ENCODE measurements at places on chromosomes 1 and 21. TPM values are rescaled to one million over a fixed set of nuclear protein-coding genes. Genes with fewer than 3 reads are reported as not detected.

DNA sequence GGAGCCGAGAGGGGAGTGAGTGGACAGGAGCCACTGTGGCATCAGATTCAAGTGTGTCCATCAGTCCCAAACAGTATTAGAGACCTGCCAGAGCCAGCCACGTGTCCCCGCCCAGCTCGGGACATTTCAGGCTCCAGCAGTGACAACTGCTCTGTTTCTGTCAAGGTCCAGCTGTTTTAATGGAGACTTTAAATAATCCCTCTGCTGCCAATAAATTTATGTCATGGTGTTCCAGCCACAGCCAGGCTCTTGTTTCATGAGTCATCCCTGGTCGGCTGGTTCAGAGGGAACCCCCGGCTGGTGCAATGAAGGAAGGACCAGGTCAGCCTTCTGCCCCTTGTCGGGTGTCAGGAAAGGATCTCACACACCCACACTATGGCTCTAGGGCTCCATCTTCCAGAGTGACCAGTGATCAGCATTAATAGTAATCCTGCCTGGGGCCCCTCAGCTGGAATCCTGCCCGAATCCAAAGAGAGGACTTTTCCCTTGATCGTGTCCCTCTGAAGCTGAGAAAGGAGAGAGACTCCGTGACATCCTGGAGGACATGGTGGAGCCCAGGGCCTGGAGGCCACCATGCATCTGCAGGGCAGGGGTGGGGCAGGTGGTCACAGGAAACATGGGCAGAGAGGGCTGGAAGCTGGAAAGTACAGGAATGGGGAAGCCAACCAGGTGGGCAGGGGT, 197.3 kb downstream of the MATN1 start:
- DNase-seq = peak; percentile 90

DNA sequence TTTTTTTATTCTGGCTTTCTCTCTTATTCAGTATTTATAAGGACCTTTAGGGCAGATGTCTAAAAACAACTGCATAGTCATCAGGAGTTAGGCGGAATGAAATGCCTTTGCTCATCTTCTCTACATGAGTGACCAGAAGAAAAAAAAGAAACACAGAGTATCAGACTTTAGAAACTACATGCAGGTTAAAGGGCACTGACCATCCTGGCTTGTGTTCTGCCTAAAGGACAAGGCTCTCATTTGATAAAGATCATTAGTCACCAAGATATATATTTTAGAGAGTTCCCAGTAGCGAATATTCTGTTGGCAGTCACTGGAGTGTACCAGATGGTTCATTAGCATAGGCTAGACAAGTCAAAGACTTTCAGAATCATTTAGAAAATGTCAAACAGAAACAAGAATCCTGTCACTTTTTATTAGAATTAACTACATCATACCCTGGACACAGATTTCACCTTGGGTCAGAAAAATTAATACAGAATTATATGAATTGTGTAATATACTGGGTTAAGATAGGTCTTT, 145.6 kb downstream of the NR5A2 start:
- DNase-seq = no peak

GRCh38 chr1:223500560-223501425, 107.6 kb downstream of the CCDC185 start:
- DNase-seq = peak; percentile 99

DNA sequence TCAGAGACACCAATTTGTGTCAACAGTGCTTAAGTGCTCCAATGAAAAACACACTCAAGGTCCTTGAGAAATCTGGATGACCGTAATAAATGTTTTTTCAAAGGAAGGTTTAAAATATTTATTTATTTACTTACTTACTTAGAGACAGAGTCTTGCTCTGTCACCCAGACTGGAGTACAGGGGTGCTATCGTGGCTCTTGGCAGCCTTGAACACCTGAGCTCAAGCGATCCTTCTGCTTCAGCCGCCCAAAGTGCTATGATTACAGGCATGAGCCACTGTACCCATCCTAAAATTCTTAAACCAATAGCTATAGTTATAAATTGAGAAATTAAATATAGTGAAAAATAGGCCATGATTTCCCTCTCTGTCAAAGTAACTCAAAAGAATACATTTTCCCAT, 17.3 kb upstream of the ERICH3 start:
- no peak for DNase-seq

DNA sequence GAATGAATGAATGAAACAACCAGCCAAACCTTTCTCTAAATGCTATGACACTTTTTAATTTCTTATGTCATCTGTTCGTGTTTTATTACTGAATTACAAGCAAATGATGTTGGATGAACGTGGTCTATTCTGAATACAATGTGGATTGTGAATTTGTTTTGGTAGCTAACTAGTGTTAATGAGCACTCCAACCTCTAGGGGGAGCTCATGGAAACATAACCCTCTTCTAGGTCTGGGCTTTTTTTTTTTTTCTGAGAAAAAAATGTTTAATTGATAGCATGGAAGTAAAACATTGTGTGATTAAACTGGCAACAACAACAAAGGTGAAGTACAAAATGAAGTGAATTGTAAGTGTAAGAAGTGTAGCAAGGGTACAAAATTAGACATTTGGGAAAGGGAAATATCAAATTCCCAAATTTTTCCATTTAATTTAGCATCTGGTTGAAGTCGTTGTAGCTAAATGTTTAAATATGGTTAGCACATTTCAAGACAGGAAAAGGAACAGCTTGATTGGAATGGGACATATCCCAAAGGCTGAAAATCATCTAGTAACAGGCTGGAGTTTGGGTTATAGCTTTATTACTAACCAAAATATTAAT, 42.6 kb upstream of the PTGS2 start:
- peak; percentile 51 for DNase-seq

- no peak for DNase-seq
These were observed 58.2 kb downstream of the TGFB2 start for GRCh38 chr1:218403300-218403699.

DNA sequence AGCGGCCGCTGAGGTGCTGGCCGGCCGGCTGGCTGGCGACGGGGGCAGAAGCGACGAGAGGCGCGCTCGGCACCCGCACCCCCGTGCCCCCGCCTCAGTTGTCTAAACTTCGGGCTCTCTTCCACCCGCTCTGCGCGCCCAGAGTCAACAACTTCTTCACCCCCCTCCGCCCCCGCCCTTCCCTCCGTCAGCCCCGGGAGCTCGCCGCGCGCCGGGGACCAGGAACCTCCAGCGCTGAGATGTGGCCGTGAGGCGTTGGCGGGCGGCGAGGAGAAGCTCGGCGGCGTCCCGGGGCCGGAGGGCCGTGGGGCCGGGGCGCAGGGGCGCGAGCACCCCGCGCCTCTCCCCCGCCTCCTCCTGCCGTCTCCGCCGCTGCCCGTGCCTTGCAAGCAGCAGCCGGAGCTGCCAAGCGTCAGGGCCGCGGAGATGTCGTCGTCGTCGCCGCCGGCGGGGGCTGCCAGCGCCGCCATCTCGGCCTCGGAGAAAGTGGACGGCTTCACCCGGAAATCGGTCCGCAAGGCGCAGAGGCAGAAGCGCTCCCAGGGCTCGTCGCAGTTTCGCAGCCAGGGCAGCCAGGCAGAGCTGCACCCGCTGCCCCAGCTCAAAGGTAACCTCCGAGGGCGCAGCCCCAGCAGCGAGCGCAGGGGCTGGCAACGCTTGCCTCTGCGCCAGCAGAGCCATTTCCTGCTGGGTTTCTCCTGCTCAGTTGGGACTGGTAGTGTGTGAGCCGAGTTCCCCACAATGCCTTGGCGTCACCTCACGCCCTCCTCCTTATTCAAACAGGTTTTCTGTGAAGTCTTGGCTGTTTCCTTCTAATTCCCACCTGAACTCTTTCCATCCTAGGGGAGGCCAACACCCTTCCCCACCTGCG, 710 bp downstream of the PPP2R5A start:
- peak; percentile 74 for DNase-seq

The S100A8 gene
- total RNA-seq = not detected

GRCh38 chr21:23950344-23950743, 1656.9 kb downstream of the MRPL39 start:
- DNase-seq = no peak

The FCAMR gene
- not detected for total RNA-seq

The SYT14 gene
- total RNA-seq = 6.0 TPM

DNA sequence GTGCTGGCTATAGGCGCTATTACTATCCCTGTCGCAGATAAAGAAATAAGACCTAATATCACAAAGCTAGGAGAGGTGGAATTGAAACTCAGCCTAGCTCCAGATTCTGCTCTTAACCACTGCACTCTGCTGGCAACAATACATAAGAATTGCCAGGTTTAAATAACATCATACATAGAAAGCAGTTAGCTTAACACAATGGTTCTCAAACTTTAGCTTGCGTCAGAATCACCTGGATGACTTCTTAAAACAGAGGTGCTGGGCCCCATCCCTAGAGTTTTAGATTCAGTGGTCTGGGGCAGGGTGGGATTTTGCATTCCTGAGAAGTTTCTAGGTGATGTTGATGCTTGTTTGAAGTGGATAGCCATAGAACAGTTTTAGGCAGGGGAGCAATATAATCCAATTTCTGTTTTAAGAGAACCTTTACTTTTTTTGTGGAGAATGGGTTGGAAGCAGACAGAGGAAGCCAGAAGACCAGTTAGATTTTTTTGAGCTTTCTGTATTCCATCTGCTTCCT, 1.1 kb upstream of the POMGNT1 start:
- no peak for DNase-seq

DNA sequence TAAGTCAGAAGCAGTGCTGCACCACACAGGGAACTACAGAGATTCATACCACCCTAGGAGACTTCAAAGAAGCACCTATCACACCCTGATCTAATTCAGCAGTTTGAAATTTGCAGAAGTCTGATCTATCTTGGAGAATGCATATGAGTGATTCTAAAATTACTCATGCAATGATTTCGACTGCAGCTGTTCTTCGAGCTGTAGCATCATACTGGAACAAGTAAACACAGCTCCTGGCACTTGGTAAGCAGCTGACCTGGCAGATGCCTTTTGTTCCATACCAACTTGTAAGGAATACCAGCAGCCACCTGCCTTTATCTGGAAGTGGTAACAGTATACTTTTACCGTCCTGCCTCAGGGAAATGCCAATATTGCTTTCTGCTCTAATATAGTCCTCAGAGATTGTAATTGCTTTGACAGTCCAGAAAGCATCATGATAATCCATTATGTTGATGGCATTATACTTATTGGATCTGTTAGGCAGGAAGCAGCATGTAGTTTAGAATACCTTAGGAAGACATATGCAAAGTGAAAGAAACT, 25.7 kb downstream of the AADACL4 start:
- DNase-seq = no peak

DNA sequence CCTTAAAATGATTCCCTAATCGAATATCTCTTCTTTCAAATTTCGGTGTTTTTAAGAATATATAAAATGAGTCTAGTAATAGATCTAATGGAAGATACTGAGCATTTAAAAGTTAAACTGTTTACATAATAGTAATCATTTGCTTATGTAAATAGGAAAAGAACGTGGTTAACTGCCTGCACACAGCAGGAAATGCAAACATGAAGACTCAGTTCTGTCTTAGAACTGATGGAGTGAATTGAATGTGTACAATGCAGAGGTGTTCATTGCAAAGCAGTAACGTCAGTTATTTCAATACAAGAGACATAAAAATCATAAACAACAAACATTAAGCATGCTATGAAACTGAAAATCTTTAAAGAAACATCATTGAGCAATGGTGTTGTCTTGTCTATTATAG, 359.4 kb upstream of the ADAMTS5 start:
- no peak for DNase-seq

GRCh38 chr1:191290441-191290840, 812.8 kb upstream of the BRINP3 start:
- DNase-seq = no peak

DNA sequence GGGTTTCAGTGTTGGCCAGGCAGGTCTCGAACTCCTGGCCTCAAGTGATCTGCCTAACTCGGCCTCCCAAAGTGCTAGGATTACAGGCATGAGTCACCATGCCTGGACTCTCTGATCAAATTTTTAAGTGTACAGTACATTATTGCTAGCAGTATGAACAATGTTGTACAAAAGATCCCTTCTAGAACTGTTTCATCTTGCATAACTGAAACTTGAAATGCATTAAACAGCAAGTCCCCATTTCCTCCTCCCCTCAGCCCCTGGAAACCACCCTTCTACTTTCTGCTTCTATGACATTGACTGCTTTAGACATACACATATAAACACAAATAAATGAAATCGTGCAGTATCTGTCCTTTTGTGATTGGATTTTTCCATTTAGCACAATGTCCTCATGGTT, 463.4 kb downstream of the PTPRC start:
- no peak for DNase-seq

DNA sequence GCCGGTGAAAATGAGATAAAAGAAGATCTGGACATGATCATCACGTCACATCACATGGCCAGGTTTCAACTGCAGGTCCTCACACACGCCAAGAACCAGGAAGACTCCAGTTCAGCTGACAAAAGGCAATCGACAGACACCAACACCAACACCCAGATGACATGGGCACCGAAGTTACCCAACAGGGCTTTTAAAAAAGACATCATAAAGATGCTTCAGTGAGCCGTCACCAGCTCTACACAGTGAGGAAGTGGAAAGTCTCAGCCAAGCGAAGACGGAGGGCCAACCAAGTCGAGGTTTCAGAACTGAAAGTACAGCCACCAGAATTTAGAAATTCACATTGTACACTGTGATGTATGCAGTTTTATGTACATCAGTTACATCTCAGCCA, 154.3 kb upstream of the COL6A1 start:
- no peak for DNase-seq

DNA sequence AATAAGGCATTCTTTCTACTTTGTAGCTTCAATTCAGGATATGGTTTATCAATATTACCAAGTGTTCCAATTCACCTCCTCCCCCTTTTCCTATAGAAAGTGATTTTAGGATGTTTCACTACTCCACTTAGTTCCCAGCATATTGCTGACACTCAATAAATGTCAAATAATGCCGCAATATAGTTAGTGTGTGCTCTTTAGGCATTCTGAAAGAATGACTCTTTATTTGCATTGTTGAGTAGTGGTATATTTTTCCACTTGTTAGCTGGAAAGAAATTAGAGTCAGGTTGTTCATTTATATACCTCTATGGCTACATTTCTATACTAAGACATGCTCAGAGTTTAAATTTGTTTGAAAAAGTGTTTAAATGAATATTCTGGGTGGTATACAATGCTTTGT, 154.6 kb upstream of the C1orf105 start:
- no peak for DNase-seq

The GUCA2B gene
- total RNA-seq = not detected

DNA sequence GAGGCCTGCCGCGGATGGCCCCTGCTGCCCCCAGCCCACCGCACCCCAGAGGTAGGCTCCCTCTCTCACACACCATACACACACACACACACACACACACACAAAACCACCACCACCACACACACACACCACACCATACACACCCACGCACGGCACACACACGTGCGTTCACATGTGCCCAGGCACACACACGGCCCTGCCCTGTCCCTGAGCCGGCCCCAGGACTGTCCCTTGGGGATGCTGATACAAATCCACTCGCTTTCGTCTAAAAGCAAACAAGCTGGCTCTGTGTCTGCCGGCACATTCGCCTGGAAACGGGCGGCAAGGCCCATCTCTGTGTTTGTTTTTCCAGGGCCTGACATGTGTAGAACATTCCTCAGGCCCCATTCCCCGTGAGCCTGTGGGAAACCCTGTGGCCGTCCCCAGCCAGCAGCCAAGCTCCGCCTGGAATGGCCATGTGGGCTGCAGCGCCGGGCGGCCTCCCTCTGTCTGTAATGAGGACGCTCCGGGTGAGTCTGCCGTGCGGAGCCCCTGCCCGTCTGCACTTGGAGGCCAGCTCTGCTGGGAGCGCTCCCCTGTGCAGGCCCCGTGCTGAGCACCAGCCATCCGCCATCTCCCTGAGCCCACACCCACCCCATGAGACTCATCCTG, 67.4 kb downstream of the DMRTB1 start:
- DNase-seq = no peak

GRCh38 chr1:171467626-171468025, 17.7 kb upstream of the PRRC2C start:
- no peak for DNase-seq
